Brain microvascular endothelial cell (primary cell): ENCODE measurements at places on chromosomes 11 and 22.
A peak's percentile ranks its signal among the peaks of the same experiment; 100 is the strongest.

DNA sequence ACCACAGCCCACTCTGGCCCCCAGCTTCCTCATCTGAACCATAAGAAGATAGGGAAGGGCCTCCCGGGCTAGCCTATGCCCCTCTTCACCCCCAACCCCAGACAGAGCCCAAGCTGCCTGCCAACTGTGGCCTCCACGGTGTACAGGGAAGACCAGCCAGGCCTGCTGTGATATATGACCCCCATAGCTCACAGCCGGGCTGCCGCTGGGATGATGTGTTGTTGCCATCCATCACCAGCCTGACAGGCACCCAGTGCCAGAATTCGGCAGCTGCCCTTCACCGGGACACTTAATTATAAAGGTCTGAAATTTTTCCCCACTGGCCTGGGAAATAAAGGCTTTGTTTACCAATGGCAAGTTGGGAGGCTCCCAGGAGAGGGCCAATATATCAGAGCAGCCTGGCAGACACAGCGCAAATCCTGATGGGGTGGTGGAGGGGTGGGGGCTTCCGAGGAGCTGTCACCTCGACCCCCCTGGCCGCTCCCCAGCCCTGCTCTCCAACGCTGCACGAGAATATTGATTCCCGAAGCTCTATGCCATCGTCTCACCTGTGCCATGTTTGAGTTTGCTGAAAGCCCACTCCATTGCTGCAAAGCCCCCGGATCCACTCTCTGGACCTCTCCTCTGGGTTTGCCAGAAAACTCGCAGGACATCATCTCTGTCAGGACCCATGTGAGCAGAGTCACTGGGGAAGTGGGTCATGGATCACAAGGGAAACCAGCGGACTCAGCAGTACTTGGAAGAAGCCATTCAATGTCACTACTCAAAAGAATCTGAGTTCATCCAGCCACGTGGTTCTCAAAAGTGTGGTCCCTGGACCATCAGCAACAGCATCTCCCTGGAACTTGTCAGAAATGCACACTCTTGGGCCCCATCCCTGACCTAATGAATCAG is 296.9 kb downstream of the MN1 start:
- DNase-seq: no peak

DNA sequence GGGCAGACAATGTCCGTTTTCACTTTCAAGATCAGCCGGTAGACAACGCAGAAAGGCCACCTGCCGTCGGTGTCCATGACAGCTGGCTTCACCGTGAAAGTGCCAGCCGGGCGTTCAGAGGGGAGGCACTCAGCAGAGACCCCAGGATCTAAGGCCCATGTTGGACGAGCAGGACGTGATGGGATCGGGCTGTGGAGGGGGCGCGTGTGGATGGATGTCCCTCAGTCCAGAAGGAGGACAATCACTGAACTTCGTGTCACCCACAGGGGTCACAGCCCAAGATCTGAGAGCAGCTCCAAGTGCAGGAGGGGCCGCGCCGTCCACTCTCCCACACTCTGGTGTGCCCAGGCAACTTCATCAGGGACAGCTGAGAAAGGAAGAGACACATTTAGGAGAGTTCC is 164.4 kb downstream of the BRD1 start:
- no peak for DNase-seq

DNA sequence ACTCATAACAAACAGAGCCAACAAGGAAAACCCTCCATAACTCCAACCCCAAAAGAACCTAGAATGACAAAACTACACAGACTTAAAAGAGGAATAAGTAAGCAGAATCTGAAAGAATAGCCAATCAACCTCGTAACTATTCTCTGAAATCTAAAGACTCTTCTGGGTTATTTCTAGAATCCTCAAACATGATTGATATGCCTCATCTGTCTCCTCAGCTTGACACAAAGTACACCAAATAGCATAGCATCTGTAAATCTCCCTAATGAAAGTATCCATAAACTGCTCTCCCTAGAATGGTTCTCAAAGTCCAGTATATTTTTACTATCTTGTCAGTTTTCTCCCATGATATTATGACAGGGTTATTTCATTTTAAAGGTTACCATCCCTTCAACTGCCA is 195.0 kb downstream of the TTC28 start:
- DNase-seq: no peak

GRCh38 chr22:35322126-35322525 is 22.4 kb downstream of the TOM1 start:
- no peak for DNase-seq

- peak; percentile 42 for DNase-seq
Observed at GRCh38 chr22:46457502-46458488, 79.6 kb downstream of the CELSR1 start.

DNA sequence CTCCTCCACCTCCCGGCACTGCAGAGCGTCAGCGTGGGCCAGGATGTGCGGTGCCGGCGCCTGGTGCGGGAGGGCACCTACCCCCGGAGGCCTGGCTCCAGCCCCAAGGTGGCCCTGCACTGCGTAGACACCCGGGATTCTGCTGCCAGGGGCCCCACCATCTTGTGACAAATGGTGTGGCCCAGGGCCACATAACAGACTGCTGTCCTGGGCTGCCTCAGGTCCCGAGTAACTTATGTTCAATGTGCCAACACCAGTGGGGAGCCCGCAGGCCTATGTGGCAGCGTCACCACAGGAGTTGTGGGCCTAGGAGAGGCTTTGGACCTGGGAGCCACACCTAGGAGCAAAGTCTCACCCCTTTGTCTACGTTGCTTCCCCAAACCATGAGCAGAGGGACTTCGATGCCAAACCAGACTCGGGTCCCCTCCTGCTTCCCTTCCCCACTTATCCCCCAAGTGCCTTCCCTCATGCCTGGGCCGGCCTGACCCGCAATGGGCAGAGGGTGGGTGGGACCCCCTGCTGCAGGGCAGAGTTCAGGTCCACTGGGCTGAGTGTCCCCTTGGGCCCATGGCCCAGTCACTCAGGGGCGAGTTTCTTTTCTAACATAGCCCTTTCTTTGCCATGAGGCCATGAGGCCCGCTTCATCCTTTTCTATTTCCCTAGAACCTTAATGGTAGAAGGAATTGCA is 13.5 kb downstream of the TSKU start:
- DNase-seq: no peak

DNA sequence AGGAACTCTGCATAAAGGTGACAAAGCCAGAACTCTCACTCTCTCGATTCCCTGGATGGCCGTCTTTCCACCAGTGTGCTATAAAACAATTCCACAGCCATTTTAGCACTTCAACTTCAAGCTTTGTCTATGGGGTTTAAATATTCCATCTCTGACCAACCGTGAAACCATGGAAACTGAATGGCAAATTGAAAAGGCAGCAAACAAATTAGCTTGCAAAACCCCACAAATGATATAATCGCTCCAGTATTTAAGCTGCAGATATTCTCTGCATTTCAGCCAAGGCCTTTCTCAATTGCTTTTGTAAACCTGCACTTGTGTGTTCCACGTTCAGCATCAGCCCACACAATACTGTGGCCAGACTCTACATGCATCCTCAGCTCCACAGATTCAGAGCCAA is 131.7 kb upstream of the ISX start:
- no peak for DNase-seq
